CD4-positive, alpha-beta T cell treated with Interferon alpha-2 for 1 hour (primary cell): ENCODE measurements at places on chromosomes 3 and 15.

DNA sequence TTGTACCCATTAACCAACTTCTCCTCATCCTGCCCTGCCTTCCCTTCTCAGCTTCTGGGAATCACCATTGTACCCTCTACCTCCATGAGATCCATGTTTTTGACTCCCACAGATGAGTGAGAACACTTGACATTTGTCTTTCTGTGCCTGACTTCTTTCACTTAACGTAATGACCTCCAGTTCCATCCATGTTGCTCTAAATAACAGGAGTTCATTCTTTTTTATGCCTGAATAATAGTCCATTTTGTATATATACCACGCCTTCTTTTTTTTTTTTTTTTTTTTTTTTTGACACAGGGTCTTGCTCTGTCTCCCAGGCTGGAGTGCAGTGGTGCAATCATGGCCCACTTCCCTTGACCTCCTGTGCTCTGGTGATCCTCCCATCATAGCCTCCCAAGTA lies 6.7 kb downstream of the SNX1 start:
- DNase-seq = no peak

DNA sequence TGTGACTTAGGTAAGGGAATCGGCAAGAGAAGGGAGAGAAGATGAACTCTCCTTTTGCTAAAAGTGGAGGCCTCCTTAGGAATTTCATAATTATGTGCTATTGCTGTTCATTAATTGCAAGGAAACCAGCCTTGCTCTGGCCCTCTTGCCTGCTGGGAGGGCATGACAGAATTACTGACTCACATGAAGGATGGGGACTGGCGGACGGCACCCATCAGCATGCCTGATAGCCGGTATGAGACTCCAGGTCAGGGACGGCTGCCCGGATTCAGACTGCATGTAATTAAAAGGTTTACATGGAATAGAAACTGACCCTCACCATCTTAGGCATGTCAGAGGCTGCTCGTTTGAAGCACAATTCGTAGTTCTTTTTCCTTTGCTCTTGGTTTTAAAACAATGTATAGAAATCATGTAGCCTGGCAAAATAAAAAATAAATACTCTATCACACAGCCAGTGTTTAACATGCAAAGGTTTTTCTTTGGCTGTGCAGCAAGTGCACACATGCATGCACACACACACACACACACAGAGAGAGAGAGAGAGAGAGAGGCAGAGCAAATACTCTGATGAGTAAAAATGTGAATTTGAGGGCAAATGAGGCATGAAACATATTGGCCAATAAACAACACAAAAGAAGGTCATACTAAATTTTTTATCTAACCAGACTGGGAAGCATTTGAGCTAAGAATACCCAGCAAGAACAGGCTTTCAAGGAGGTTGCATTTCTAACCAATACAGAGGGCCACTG lies 82.7 kb downstream of the FOXB1 start:
- DNase-seq = no peak

DNA sequence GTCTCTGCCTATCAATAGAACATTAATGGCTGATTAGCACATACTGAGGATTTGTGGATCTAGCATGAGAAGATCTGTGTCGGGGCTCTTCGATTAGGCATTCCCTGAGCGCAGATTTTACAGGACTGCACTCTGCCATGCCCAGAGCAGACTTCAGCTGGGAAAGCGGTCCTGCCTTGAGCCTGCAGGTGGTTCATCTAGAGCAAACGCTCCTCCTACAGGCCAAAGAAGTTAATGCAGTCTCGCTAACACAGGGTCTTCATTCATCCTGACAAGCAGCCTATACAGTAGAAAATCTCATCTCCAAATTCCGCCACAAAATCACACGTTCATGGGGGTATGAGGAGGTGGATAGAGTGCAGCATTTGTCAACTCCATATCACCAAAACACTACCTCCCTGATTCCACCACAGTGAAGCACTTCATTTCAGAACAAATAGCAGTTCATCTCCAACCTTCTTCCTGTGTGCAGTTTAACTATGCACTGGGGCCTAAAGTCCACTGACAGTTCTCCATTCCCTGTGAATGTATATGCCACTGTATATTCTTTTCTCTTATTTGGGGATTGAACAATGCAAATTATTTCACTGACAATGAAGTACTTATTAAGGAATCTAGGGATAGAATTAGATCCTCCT lies 405.8 kb downstream of the IGSF11 start:
- DNase-seq = no peak

DNA sequence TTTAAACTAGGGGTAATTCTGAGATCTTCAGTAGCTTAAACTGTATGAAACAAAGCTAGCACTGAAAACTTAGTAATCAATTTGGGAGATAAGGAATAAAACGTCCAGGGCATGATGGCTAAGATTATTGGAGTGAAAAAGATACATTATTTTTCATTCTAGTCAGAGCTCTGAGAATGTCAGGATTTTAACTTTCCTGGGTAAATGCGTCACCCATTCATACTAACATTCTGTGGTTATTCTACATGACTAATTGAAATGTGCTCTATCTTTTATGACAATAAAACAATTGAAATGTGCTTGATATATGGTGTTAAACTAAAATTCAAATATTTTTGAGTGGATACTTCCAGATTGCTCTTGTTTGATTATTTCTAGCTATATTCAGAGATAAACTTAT lies 626.0 kb downstream of the EDEM1 start:
- DNase-seq = no peak

GRCh38 chr3:143974271-143975238 lies 2.9 kb downstream of the DIPK2A start:
- no peak for DNase-seq

DNA sequence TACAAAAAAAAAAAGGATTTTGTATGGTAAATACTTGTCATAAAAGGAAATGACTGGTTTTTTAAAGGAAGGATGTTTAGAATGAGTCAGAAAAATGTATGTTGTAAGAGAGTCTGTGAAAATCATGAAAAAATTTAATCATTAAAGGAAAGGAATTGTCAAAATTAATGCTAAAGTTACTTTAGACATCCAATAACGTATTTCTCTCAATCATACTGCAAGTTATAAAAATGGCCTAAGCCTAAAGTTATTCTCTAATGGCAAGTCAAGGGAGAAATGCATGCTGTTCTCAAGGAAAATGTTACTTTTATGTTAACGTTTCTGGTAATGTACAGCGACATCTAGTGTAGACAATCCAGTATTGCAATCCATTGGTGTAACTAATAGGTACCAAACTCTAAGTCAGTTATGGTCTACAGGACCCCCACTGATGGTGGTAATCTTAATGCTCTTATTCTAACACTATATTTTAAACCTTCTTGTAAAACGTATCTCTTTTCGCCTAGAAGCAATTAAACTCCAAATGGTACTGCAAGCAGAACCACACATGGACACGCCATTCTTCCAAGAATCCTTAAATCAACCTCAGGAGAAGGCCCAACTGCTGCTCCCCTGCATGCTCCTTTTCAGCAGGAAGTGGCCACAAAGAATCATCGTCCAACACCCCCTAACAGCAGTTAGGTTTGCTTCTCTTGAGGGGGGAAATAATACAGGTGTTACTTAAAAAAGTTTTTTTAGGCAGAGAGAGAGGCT lies 35.2 kb downstream of the NCEH1 start:
- DNase-seq = peak; percentile 63

DNA sequence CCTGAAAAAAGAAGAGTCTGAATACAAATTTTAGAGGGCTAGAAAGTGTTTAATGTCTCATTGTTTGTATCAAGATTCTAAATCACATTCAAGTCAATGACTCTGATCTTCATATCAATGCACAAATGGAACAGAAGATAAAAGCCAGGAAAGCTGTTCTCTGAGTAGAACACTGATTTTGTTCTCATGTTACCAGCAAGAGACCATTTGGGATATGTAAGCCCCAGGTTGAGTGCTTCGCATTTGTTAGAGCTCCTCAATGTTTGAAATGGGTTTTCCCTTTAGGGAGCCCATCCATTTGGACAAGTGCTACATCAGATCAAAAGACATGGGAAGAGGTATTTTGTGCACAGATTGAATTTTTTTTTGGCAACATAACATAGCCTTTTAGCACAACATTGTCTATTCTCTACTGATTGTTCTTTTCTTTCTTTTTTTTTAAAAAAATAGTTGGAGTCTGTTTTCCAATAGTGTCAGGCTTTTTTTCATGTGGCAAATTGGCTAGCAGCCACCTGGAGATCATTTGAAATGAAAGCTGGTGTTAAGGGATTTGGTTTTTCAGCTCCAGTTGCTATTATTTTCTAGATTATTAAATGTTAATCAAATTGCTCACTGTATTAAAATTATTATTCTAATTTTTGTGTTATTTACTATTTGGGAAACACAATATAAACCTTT lies 74.5 kb upstream of the ZPLD1 start:
- no peak for DNase-seq

GRCh38 chr3:86109434-86109833 lies 881.5 kb downstream of the VGLL3 start:
- no peak for DNase-seq
